Activated T-helper 17 cell treated with anti-CD3 and anti-CD28 coated beads, Interleukin-2, amount 50 U/mL, for 72 hours (primary cell): ENCODE measurements at places on chromosomes 4 and X.

DNA sequence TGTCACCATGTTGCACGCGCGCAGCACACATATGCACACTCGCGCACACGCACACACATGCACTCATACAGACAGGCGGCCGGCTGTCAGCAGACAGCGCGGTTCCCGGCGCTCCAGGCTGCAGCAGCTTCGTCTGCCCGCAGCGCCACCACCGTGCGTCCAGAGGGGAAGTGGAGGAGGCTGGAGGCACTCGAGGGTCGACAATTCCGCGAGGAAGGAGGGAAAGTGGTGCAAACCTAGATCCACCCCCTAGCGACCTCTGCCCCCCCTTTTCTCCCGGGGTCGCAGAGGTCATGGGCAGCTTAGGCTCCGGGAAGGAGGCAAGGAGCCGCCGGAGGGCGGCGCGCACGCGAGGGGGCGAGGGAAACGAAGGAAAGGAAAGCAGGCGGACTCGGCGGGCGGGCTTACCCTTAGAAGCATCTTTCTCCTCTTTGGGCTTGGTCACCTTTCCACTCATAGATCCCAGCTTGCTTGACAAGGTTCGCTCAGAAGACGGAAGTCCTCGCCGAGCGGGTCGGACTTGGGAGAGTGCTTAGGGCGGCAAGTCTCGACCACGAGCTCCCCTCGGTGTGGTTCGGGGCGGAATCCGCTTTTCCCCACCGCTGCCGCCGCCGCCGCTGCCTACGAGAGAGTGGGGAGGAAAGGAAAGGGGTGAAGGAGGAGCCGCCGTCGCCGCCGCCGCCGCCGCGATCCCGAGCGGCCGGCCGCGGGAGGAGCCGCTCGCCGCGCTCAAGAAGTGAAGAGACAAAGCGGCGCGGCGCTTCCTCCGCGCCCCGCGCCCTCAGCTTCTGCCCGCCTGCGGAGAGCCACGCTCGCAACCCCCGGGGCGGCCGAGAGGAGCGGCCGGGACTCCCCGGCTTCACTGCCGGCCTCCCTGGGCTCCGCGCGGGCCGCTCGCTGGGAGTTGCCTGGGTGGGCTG, 326.6 kb upstream of the F9 start:
- no peaks in the 10 kb centered on the region for H3K36me3 ChIP-seq
- H3K27me3 ChIP-seq: peaks cover 26% of the 10 kb centered on the region
- H3K27ac ChIP-seq: no peak overlapping the region
- no peaks in the 10 kb centered on the region for H3K4me1 ChIP-seq

GRCh38 chr4:132642016-132642817, 506.9 kb upstream of the PCDH10 start:
- no peak overlapping the region for H3K4me3 ChIP-seq
- no peak overlapping the region for H3K27ac ChIP-seq
- ATAC-seq: no peak
- H3K36me3 ChIP-seq: no peaks in the 10 kb centered on the region

GRCh38 chrX:11703855-11704254, 38.1 kb upstream of the ARHGAP6 start:
- H3K36me3 ChIP-seq: no peaks in the 10 kb centered on the region
- no peaks in the 10 kb centered on the region for H3K27me3 ChIP-seq
- no peak overlapping the region for H3K4me3 ChIP-seq
- no peaks in the 10 kb centered on the region for H3K4me1 ChIP-seq

DNA sequence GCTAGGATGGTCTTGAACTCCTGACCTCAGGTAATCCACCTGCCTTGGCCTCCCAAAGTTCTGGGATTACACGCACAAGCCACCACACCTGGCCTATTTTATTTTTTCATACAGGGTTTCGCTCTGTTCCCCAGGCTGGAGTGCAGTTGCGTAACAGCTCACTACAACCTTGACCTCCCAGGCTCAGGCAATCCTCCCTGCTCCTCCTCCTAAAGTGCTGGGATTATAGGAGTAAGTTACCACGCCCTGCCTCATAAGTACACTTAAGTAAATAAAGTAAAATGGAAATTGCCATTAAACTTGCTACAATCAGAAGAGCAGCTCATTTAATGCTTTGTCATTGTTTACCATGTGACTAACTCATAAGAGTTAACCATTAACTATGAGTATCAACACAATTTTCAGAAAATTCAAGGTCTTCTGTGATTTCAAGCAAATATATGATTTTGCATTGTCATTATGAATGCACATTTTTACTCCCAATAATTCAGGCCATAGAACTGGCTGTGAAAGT, 12.3 kb downstream of the UGDH start:
- H3K27ac ChIP-seq: no peak overlapping the region
- H3K4me1 ChIP-seq: no peaks in the 10 kb centered on the region
- ATAC-seq: no peak
- peaks cover 50% of the 10 kb centered on the region for H3K36me3 ChIP-seq
- H3K4me3 ChIP-seq: no peak overlapping the region
- H3K27me3 ChIP-seq: no peaks in the 10 kb centered on the region

GRCh38 chr4:9983211-9983610, 38.1 kb downstream of the SLC2A9 start:
- H3K27me3 ChIP-seq: no peaks in the 10 kb centered on the region
- no peak for ATAC-seq
- no peaks in the 10 kb centered on the region for H3K4me1 ChIP-seq
- H3K4me3 ChIP-seq: no peak overlapping the region
- no peak overlapping the region for H3K27ac ChIP-seq

- H3K4me1 ChIP-seq: no peaks in the 10 kb centered on the region
- peaks cover 2% of the 10 kb centered on the region for H3K27me3 ChIP-seq
- H3K36me3 ChIP-seq: no peaks in the 10 kb centered on the region
- H3K27ac ChIP-seq: no peak overlapping the region
- ATAC-seq: no peak
Measured at GRCh38 chrX:149846789-149847188, 34.2 kb upstream of the MAGEA8 start.

DNA sequence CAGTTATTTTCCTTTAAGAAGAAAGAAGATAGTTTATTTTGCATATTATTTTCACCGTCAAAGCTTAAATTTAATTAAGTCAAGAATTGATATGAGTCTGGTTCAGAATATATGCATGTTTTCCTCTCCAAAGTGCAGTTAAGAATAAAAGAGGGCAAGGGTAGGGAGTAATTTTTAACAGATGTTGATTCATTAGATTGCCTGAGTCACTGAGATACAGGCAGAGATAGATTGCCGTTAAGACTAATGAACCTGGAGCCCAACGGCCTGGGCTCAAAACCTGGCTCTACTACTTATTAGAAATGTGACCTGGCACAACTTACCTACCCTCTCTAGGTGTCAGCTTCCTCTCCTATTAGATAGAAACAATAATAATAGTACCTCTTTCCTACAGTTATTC, 1037.4 kb upstream of the PABPC4L start:
- H3K27me3 ChIP-seq: no peaks in the 10 kb centered on the region
- H3K27ac ChIP-seq: no peak overlapping the region
- H3K4me3 ChIP-seq: no peak overlapping the region
- ATAC-seq: no peak
- no peaks in the 10 kb centered on the region for H3K36me3 ChIP-seq

DNA sequence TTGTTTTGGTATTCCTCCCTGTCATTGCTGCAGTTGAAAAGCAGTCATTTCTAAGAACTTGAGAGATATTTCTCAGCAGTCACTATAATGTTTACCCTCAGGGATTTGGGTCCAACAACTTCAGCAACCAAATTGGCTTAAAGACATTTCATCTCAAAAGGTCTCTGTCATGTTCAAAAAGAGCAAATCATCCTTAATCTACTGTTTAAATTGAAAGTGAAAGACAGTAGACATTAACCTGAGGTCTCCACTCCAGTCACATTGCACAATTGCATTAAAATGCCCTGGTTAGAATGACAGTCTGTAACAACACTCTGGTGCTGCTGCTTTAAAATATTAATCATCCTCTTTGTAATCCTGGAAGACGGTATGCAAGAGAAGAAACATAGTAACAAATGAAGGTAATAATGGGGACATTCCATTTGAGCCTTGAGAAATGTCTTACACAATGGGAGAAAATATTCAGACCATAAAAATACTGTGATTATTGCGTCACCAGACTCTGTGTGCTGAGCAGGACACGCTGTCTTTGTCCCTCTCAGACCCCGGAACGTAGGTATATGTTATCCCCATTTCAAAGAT, 90.2 kb upstream of the UNC5C start:
- no peaks in the 10 kb centered on the region for H3K36me3 ChIP-seq
- peak; percentile 43 for ATAC-seq
- no peak overlapping the region for H3K4me3 ChIP-seq
- no peaks in the 10 kb centered on the region for H3K27me3 ChIP-seq
- H3K27ac ChIP-seq: no peak overlapping the region

GRCh38 chr4:94763005-94763404, 5.2 kb downstream of the BMPR1B start:
- no peak for ATAC-seq
- peaks cover 57% of the 10 kb centered on the region for H3K27me3 ChIP-seq
- H3K27ac ChIP-seq: no peak overlapping the region

DNA sequence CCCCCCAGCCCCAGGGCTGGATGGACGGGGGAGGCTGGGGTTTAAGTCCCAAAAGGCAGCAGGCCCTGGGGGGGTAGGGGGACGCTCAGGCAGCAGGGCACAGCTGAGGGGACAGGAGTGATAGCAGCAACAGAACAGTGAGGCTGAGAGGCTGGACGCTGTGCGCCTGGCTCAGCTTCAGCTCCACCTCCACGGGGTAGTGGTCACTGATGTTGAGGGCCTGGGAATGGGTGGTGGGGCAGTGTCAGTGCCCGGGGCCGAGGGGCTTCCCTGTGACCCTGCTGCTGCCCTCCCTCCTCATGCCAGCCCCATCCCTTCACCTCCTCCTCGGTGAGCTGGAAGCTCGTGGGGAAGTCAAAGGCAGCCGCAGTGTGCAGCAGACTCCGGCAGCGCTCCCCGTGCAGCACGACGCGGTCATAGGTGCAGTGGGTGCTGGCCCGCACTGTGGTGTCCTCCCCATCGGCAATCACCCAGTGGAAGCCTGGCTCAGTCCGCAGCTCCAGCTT, 4.5 kb downstream of the RPL10 start:
- H3K4me3 ChIP-seq: no peak overlapping the region
- H3K27me3 ChIP-seq: no peaks in the 10 kb centered on the region
- ATAC-seq: no peak

DNA sequence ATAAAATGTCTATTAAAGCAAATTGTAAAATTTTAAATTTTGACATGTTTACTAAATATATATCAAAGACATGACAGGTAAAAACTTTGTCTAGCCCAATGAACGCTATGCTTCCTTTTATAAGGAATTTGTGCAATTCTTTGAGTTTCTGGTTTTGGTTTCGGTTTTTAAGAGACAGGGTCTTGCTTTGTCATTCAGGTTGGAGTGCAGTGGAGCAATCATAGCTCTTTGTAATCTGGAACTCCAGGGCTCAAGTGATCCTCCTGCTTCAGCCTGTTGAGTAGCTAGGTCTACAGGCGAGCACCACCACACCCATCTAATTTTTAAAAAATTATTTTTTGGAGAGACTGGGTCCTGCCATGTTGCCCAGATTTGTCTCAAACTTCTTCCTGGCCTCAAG, 60.7 kb downstream of the BLTP1 start:
- H3K4me3 ChIP-seq: no peak overlapping the region
- ATAC-seq: no peak
- no peak overlapping the region for H3K27ac ChIP-seq
- peaks cover 67% of the 10 kb centered on the region for H3K36me3 ChIP-seq
- H3K27me3 ChIP-seq: no peaks in the 10 kb centered on the region
- H3K4me1 ChIP-seq: peaks cover 7% of the 10 kb centered on the region

DNA sequence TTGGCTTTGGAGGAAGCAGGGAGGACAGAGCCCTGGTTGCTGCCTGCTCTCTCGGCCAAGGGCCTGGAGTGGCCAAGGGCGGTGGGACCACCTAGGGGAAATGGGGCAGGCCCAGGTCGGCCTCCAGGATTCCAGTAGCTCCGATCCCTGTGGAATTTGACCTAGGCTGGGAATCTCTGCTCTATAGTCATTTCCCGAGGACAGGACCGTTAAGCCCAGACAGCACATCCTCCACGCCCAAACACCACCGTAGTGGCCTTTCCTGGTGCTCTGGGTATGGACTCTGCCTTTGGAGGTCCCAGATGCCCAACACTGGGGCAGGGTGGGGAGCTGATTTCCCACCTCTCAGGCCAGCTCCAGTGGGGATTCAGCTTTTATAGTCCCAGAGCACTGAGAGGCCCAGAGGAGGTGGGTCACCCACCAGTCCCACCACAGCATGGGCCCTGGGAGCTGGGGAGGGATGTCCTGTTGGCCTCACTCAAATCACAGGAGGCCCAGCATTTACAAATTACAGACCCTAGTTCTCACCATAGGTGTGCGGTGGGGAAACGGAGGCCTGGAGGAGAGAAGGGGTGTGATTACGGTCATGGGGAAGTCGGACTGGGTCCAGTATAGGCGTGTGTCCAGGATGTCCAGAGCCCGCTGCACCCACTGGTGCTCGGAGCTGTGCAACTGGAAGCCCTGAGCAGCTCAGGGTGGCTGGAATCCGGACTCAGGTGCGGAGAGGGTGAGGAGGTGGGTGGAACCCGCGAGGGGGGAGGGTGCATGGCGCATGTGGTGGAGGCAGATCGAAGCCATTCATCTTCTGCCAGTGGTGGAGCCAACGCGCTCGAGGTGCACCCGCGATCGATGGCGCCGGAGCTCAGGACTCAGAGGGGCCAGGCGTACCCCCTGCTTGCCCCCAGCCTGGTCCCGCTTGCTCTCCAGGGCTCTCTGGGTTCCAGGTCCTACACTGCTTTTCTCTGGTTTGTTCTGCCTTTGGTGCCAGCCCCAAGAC, 7.7 kb downstream of the HMX1 start:
- no peaks in the 10 kb centered on the region for H3K36me3 ChIP-seq
- H3K4me3 ChIP-seq: no peak overlapping the region
- peaks cover 43% of the 10 kb centered on the region for H3K27me3 ChIP-seq
- ATAC-seq: no peak
- H3K4me1 ChIP-seq: no peaks in the 10 kb centered on the region
- H3K27ac ChIP-seq: no peak overlapping the region

DNA sequence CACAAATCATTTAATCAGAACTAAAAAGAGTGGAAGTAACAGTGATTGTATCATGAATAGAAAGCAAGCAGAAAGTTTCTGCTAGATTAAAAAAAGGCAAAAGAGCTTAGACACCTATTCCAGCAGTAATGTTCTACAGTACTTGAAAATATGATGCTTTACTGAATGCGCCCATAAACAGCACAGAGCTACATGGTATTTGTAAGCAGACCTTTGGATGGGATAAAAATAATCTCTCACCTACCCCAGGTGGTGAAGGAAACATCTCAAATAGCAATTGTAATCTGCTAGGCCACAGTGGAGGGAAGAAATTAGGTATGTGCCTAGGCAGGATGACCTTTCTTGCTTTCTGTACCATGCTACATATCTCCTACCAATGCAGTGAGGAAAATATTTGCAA, 280.9 kb upstream of the PRKX start:
- ATAC-seq: no peak
- H3K27ac ChIP-seq: no peak overlapping the region
- H3K4me3 ChIP-seq: no peak overlapping the region
- H3K4me1 ChIP-seq: no peaks in the 10 kb centered on the region
- no peaks in the 10 kb centered on the region for H3K27me3 ChIP-seq

DNA sequence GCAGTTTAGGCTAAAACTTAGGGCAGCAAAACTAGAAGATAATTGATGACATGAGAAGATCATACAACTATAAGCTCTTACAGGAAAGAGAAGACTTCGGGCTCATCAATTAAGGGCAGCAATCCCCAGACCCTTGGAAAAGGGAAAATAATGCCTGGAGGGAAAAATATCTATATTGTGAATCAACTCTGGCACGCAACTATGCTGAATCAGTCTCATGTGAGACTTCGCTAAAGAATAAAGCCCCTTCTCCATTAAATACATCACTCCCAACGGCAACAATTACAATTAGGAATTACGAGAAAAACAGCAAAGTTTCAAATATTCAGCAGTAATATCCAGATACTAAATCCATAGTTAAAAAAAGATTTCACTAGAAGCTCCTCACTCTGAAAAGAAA, 2016.8 kb upstream of the IGFBP7 start:
- H3K36me3 ChIP-seq: no peaks in the 10 kb centered on the region
- ATAC-seq: no peak
- H3K4me3 ChIP-seq: no peak overlapping the region
- H3K27me3 ChIP-seq: no peaks in the 10 kb centered on the region
- no peaks in the 10 kb centered on the region for H3K4me1 ChIP-seq
